ENCODE measurements at places on chromosomes 7 and 10.

DNA sequence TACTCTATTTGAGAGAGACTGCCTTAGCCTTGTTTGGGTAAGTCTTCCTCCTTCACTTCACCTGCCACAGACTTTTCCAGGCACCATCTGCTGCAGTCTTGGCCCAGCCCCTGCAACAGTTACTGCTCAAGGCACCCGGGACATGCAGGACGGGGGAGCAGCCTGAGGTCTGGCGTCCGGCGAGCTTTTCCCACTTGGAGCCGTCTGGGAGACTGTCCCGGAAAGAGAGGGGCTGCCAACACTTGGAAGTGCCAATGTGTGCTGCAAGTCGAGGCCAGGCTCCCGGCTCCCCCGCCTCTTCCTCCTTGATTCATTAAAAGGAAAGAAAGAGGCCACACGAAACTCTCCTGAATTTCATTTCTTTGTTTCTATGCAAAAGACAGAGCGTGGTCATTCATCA lies 13.7 kb downstream of the HTRA1 start:
- DNase-seq: no peak

- DNase-seq: no peak
Measured at GRCh38 chr7:43879477-43879876, 10.2 kb upstream of the MRPS24 start.

GRCh38 chr10:114523876-114524275 lies 119.6 kb upstream of the AFAP1L2 start:
- DNase-seq: no peak

GRCh38 chr7:25722856-25723255 lies 429.1 kb upstream of the NFE2L3 start:
- no peak for DNase-seq

DNA sequence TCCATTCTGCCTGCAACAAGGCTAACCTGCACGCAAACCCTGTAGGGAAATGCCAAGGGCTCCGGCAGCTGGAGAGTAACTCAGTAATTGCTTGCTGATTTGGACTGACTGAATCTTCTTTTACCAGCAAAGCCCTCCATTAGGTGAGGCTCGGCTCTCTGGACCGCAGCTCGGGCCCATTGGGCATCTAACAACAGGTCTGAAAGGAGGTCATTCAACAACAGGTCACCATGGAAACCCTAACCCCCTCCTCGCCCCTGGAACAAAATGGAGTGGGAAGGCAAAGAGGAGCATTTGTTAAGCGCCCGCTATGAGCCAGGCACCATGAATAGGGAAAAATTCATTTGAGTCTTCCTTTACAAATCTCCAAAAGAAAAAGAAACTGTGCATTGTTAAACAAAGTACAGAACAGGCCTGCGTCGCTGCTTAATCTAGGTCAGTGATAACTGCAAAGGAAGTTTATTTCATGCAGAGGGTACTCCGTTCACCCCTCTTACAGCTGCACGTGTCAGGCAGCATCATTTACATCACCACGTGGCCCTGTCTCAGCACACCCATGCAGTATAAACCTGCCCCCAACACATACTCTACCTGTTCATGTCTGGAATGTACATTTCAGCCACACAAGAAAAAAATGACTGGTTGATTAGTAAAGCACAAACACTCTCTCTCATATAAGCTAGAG lies 248.8 kb upstream of the NEBL start:
- no peak for DNase-seq

- DNase-seq: no peak
Measured at GRCh38 chr10:6044060-6044459, 18.1 kb downstream of the IL2RA start.

DNA sequence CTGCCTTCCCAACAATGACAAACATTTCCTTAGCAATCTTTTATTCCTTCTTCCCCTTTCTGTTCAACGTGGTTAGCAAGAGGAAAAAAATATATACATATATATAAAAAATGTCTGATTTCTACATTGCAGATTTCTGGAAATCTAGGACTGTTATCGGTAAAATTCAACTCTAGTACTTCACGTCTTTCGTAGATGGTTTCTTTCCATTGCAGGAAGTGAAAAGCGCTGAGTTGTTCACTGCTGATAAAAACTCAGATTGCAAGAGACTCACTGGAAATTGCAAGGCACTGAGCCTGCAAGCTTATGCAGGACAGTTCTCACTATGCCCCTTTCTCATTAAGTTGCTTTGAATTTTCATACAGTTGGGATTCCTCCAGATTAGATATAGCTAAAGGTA lies 23.9 kb downstream of the KIN start:
- DNase-seq: peak; percentile 71

GRCh38 chr10:78739444-78740053 lies 329.2 kb upstream of the ZMIZ1 start:
- no peak for DNase-seq

DNA sequence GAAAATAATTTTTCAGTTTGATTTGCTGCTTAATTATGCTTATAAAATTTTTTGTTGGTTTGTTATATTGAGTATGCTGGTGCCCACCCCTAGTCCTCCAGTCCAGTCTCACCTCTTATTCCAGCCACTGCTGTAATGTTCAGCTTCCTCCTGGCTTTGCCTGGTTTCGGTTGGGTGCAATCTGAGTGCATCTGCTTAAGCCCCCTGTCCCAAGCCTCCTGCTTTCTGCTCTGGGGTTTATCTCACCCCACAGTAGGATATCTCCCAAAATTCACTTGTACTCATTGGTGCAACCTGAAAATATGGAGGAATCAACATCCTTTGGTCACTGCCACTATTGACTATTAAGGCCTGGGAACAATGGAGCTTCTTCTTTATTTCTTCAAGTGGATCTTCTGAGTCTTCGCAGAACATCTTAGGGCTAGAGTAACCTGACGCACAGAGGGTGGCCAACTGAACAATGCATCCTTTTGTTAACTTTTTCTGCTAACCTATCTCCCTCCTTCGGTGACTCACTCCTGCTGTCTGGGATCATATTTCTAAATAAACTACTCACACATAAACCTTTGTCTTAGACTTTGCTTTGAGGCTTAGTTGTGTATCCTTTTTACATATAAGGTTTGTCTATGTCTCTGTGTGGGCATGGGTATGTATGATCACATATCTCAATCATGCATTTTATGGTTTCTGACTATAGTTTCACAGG lies 19.1 kb upstream of the SOSTDC1 start:
- no peak for DNase-seq

DNA sequence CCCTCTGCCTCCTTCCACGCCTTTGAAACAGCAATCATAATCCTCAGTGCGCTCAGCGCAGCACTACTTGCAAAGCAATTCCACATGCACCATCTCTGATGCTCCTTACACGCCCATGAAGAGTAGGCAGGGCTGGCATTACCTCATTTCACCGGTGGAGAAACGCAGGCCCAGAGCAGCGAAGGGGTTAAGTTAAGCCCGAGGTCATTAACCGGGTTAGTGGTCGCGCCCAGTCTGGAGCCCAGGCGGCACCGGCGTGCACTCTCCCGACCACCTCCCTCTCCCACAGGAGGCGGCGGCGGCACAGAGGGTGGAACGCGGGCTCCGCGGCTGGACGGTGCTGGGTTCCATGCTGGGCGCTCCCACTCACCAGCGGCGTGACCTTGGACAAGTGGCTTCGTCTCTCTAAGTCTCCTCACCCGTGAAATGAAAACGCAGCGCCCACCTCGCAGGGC lies 515 bp downstream of the FASTK start:
- DNase-seq: peak; percentile 62

- no peak for DNase-seq
Measured at GRCh38 chr7:155276800-155277375, 20.8 kb upstream of the INSIG1 start.

- DNase-seq: peak; percentile 53
Measured at GRCh38 chr7:142300689-142301088, 42.8 kb upstream of the PRSS58 start.

GRCh38 chr10:35217455-35217854 lies 90.8 kb downstream of the CREM start:
- no peak for DNase-seq

- DNase-seq: no peak
Measured at GRCh38 chr10:50931948-50932431, 46.6 kb upstream of the A1CF start.
